Stimulated activated CD8-positive, alpha-beta memory T cell treated with anti-CD3 and anti-CD28 coated beads, Interleukin-12 subunit alpha, Interleukin-12 subunit beta, amount 100 ng/mL, for 4 hours (primary cell): ENCODE measurements at places on chromosomes 6 and 20.

DNA sequence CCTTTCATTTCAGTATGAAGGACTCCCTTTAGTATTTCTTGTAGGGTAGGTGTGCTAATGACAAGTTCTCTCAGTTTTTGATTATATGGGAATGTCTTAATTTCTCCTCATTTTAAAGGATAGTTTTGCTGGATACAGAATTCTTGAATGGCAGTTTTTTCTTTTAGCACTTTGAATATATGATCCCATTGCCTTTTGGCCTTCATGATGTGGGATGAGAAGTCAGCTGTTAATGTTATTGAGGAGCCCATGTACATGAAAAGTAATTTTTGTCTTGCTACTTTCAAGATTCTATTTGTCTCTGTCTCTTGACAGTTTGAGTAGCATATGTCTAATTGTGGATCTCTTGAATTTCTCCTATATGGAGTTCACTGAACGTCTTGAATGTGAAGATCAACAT is 30.9 kb downstream of the RSPH3 start:
- no peak for DNase-seq

- DNase-seq: no peak
Measured at GRCh38 chr6:219641-220198, 72.6 kb upstream of the DUSP22 start.

GRCh38 chr20:4585104-4585753 is 136.5 kb upstream of the PRND start:
- no peak for DNase-seq

- DNase-seq: no peak
Measured at GRCh38 chr20:56859039-56859800, 230.1 kb downstream of the TFAP2C start.

GRCh38 chr20:58127701-58128111 is 100.7 kb downstream of the ANKRD60 start:
- no peak for DNase-seq

- DNase-seq: no peak
Measured at GRCh38 chr6:80690551-80691131, 584.2 kb downstream of the BCKDHB start.

- no peak for DNase-seq
Measured at GRCh38 chr6:45438849-45439406, 61.2 kb upstream of the SUPT3H start.

GRCh38 chr20:48398506-48399449 is 429.0 kb downstream of the PREX1 start:
- no peak for DNase-seq

DNA sequence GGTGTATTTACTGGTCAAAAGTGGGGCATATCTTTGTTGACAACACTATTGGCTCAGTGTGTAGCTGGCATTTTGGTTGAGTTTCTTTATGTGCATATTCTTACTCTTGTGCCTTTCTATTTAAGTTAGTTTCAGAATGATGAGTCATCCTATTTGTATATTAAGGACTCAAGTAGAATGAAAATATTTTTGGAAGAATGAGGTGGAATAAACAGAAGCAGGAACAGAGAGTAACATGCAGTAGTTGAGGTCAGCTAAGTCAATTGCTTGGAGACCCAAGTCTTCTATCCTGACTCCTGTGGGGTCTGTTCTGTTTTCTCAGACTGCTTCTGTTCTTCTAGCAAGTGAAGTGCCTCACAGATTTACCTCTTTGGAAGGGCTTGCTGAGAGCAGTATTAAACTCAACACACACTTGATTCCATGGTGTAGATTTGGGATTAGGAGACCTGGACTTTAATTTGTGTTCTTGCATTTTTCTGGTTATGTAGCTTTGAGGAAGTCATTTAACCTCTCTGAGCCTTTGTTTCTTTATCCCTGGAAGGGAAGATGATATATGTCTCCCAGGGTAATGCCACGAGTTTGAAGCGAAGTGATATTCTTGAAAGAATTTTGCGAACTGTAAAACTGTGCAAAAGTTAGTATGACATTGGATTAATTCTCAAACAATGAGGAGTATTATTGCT is 324.3 kb downstream of the QKI start:
- no peak for DNase-seq
